ENCODE measurements at places on chromosomes 1 and 21.

DNA sequence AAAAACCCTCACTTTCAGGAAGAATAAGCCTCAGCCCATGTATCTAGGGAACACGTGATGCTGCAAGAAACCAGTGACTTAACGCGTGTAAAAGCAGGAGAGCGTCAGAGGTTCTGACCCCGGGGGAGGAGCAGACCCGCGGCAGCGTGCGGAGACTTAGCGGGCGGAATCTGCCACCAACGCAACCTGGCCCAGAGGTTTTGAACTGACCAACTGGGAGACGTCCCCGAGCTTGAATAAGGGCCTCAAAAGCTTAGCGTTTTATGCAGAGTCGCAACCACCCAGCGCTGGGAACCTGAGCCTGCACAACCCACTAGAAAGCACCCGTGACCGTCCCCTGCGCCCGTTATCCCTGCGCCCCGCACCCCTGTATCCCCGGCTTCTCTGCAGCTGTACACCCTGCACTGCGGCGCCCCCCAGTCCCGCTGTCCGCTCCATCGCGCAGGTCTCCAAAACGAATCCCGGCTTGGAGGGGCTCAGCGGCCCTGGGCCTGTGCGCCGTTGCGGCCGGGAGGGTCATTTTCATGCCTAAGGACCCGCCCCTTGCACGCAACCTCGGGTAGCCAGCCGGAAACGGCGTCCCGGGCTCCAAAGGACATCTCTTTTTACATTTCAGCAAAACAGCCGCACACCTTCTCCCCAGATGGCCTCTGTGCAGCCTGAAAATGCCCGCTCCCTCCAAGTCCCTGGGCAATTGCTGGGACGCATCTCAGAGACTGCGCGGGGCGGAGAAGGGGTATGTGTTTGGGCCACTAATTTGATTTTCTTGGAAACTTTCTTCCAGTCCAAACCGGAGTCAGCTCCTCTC is 29.4 kb upstream of the TRIM17 start:
- DNase-seq = no peak

DNA sequence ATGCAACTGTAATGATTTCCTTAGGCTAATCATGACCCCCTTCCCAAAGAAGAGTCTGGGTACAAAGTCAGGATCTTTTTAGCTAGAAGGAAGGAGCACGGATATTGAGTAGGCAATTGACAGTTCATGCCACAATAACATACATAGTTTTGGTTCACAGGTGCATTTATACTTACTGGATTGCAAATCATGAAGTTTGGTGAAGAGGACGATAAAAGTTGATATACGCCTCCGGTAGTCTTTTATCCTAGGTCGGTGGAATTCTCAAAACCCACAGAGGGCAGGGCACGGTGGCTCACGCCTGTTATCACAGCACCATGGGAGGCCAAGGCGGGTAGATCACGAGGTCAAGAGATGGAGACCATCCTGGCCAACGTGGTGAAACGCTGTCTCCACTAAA is 265.4 kb upstream of the PRMT6 start:
- no peak for DNase-seq

- no peak for DNase-seq
These were observed 434 bp downstream of the CLDN17 start for GRCh38 chr21:30166171-30166570.

DNA sequence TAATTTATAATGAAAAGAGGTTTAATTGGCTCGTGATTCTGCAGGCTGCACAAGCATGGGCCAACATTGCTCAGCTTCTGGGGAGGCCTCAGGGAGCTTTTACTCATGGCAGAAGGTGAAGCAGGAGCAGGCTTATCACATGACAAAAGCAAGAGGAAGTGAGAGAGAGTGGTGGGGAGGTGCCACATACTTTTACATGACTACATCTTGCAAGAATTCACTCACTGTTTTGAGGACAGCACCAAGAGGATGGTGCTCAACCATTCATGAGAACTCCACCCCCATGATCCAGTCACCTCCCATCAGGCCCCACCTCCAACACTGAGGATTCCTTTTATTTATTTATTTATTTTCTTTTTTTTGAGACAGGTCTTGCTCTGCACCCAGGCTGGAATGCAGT is 5.5 kb upstream of the PLEKHM2 start:
- no peak for DNase-seq

DNA sequence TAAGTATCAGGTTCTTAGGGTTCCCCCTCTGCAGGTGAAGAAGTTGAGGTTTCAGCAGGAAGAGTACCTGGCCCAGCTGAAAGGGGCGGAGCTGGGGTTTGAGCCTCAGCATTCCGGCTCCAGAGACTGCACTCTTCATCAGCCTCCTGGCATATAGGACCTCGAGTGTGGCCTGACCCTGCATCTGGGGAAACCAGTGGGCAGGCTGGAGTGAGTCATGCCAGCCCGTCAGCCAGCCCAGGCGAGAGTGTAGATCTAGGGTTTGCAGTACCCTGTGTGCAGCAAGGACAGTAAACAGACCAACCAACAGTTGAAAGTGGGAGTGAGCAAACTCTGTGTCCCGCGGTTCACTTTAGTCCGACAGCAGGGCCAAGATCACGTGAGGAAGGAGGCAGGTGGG is 14.1 kb downstream of the MFSD2A start:
- no peak for DNase-seq

GRCh38 chr1:51156752-51157151 is 54.7 kb downstream of the C1orf185 start:
- DNase-seq = no peak

GRCh38 chr1:94022471-94023189 is 98.3 kb downstream of the ABCA4 start:
- peak; percentile 18 for DNase-seq

DNA sequence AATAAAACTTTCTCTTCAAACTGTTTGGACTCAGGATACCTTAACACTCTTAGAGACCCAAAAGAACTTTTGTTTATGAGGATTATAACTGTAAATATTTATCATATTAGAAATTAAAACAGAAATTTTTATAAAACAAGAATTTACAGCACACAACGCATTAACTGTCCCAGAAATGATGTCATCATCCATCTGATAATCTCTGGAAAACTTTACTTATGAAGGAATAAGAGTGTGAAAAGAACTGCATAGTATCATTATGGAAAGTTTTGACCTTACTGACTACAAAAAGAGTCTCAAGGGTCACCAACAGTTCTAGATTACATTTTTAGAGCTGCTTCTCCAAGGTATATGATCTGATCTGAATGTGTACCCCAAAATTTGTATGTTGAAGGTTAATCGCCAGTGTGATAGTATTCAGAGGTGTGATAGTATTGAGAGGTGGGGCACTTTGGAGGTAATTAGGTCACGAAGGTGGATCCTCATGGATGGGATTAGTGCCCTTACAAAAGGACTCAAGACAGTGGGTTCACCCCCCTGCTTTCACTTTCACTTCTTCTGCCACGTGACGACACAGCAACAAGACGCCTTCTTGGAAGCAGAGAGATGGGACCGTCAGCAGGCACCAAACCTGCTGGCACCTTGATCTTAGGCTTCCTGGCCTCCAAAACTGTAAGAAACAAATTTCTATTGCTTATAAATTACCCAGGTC is 95.7 kb upstream of the NR5A2 start:
- no peak for DNase-seq

DNA sequence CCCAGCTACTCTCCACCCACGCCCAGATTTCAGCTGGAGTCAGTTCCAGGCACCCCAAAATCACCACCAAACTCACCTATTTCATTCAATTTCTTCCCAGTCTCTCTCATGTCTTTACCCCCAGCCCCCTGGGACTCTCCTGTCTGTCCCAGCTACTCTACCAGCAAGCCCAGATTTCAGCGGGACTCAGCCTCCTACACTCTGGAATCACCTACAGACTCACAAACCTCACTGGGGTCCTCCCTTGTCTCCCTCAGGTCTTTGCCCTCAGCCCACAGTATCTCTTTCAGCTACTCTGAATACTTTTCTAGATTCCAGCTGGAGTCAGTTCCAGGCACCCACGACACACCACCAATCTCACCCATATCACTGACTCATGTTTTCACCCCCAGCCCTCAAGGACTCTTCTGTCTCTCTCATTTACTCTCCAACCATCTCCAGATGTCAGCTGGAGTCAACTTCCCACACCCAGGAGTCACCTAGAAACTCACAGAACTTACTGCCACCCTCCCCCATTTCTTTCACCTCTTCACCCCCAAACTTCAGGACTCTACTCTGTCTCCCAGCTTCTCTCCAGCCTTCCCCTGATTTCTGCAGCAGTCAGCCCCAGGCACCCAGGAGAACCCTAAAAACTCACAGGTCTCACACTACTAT is 1529.3 kb upstream of the TPTE start:
- DNase-seq = no peak

- DNase-seq = no peak
These were observed 17.7 kb upstream of the PTPRC start for GRCh38 chr1:198620951-198621824.

- no peak for DNase-seq
These were observed 71.3 kb upstream of the IVNS1ABP start for GRCh38 chr1:185388346-185388745.

DNA sequence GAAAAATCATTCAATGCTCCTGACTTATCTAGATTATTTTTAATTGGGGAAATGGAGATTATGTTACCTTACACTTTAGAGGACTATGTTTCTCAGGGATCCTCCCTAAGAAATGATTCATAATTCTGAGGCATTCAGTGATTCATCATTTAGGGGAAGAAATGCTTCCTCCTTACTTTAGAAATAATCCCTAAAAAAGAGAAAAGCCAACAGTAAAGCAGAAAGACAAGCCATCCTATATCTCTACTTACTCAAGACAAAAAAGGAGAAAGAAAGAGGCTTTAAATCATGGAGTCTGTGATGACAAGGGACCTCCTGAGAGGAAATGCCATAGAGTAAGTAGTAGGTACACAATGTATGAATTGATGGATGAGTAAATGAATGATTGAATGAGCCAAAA is 137.0 kb downstream of the BRINP2 start:
- no peak for DNase-seq

DNA sequence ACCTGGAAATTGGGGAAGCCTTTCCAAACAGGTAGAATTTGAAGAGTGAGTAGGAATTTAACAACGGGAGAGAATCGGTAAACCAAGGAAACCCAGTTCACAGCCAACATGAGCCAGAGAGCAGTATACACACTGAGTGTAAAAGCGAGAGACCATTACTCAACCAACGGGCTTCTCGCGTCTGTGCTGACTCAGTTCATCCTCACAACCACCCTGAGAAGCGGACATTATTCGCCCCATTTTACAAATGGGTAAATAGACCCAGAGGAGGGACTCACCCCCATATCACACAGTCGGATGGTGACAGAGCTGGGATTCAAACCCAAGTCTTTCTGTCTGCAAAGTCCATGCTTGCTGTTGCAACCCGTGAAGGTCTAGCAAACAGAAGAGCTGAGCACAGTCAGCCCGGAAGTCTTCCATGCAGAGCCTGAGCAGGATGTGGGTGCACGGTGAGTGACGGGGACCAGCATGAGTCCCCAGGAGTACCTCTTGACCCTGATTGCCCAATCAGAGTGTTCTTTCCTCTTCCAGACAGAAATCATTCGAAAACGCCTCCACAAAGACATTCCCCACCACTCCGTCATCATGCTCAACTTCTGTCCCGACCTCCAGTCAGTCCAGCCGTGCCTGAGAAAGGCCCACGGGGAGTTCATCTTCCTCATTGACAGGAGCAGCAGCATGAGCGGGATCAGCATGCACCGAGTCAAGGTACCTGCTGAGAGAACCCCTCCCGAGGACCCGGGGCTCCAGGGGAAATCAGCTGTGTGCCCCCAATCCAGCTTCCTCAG is 32.3 kb downstream of the VWA5B1 start:
- no peak for DNase-seq

GRCh38 chr1:103058391-103058790 is 49.9 kb downstream of the COL11A1 start:
- DNase-seq = no peak

- DNase-seq = no peak
These were observed 904 bp upstream of the FHL3 start for GRCh38 chr1:38006008-38006828.

DNA sequence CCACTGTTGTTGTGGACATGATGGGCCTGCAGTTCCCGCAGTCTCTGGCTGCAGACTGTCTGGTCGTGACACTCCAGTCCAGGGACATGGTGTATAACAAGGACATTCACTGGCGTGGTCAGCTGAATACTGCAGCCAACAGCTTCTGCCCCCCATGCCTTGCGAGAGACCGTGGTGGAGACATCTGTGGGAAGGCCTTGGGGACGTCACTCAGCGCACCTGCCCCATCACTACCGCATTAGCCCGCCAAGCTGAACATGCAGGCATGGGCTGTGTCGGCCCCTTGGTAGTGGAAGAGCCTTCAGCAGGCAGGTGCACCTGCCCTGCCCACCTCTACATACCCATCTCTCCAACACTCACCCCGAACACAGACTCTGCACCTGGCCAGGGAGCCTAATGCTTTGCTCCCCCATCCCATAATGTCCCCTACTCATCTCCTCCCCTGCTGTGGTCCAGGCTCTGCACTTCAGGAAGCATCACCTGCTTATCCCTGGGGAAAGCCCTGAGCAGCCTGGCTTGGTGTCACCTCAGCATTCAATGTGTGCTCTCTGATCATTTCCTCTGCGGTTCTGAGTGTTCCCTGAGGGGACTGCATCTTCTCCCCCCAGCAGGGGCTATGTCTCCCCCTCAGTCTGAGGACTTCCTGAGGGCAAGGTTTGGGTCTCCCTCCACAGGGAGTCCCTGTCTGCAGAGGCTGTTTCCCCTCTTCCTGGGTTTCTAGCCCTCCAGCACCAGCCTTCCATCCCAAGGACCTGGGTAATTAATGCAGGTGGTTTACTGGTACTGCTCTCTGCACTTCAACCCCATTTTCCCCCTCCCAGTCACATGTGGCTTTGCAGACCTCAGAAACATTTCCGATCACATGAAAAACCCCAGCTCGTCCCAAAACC is 3.2 kb downstream of the PGLYRP4 start:
- peak; percentile 95 for DNase-seq

GRCh38 chr1:162779043-162779442 is 11.5 kb upstream of the HSD17B7 start:
- DNase-seq = no peak

DNA sequence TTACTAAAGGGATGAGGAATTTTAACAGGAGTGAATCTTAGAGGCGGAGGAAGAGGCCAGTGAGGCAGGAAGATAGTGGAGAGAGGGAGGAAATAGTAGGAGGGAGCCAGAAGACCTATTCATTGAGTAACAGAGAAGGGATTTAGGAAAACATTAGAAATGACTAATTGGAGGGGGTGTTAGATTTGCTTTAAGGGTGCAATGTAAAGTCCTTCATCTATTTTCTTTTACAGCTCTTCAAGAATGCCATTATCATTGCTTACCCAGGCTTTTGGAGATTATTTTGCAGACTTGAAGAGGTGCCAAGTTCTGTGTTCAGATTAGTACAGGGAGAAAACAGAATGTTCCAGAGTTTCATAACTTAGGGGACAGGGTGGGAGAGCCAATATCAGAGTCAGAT is 33.8 kb downstream of the OR10J1 start:
- DNase-seq = no peak

GRCh38 chr1:151579436-151580225 is 32.2 kb upstream of the SNX27 start:
- DNase-seq = no peak

DNA sequence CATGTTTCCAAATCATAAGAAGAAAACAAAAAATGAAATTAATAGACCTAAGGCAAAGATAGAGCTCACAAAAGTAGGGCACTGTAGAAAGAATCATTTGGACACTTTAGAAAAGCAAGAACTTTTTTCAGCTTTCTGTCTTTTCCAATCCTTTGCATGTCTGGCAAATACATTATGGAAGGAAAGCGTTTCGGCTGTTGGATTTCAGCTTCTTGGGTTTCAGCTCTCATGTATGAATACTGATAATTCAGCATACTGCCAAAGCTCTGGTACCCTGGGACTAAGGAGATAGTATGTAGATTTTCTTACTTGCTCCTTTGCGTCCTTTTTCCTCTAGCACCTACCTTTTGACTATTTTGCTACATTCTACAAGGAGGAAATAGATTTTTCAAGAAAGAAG is 375.9 kb downstream of the BRINP3 start:
- DNase-seq = no peak

GRCh38 chr1:22325531-22326371 is 125.9 kb upstream of the ZBTB40 start:
- DNase-seq = no peak

Measured in NCI-H345 (cell line).